ENCODE measurements at places on chromosomes 3 and 15.

DNA sequence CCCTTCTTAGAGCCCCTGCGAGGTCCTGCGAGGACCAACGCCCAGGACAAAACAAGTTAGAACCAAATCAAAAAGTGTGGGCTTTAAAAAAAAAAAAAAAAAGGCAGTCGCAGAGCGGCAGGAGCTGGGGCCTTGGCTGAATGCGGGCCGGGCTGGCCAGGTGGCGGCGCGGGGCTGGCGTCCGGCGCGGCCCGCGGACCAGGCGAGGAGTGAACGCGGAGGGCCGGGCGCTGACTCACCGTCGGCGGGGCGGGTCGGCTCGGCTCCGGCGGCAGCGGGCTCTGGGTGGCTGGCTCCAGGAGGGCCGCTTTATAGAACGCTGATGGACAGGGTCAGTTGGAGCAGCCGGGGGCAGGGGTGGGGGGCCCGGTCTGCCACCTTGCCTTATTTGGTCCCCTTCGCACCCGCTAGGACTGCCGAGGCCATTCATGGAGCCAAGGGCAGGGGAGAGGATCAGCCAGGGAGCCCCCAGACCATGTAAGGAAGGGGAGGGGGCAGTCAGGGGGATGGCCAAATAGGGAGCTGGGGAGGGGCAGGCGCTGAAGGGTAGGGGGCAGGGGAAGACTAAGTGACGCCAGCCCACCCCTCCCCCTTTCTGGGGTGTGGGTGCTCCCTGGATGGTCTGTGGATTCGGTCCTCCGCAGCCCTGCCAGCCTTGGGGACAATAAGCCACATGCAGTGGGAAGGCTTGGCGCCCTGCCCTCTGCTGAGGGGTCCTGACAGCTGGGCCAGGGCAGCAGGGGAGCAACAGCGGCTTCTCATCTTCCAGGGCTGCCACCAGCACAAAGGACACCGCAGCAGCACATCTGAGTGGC is at the start of gene ACTC1:
Gene ACTC1, minus strand, starts transcription at position 283 of the 815 bp plus-strand sequence. CDS start 741 bp downstream, outside the sequence.
- DNase-seq, result no peak

- peak; percentile 94 for DNase-seq
These were observed at the start of the genes MRPL47 and NDUFB5 for GRCh38 chr3:179604321-179605078. MRPL47 (minus strand) TSS chr3:179604638; CDS start chr3:179604624, 14 bp downstream. NDUFB5 (plus strand) TSS chr3:179604794; CDS start chr3:179604816, 22 bp downstream.

DNA sequence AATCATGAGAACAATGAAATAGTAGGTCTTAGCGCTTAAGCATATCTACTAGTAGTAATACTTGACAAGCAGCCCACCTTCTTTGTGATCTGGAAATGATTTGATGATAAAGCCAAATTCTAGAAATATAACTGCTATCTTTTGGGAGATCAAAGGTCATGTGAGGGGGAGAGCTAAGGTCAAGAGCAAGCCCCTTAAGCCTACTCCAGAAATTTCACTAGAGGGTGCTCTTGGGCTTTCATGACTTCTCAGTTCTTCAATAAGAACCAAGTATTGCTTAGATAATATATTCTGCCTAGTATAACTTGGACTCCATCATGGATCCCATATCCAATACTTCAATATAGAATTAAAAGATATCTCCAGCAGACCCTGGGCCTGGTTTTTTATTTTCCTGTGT is 319.6 kb downstream of the ZBTB20 start:
- no peak for DNase-seq

GRCh38 chr3:50245831-50246516 is 10.0 kb downstream of the GNAI2 start:
- peak; percentile 86 for DNase-seq

DNA sequence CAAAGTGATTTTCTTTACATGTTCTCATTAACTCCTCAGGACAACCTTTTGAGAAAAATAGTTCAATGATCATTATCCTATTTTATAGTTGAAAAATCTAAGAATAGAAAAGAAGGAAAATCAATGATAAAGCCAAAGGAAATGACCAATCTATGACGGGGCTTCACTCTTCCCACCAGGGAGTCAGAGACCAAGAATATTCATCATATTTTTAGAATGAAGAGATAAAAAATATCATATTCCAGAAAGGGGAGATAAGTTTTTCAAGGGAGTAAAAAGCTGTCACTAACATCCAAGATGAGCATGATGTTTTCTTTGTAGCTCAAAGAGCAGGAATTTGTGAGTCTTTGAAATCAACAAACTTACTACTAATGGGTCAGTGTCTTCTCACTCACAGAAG is 71.5 kb upstream of the LPP start:
- DNase-seq, result no peak

DNA sequence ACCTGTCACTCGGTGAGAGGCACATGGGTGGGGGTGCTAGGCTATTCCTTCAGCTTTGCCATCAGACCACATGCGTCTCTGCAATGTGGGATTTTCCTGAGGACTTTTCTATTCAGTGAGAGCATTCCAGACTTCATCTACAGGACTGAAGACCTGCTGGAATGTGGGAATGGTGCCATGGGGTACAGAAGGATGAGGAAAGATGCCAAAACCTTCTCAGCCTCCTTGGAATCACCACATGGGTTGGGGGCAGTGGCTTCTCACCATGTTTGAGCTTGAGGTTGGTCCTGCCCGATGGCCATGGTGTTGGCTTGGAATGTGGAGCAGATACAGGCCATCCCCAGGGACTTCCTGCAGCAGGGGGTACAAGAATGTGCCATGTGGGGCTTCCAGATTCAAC is 80.9 kb upstream of the KLF13 start:
- DNase-seq, result no peak

DNA sequence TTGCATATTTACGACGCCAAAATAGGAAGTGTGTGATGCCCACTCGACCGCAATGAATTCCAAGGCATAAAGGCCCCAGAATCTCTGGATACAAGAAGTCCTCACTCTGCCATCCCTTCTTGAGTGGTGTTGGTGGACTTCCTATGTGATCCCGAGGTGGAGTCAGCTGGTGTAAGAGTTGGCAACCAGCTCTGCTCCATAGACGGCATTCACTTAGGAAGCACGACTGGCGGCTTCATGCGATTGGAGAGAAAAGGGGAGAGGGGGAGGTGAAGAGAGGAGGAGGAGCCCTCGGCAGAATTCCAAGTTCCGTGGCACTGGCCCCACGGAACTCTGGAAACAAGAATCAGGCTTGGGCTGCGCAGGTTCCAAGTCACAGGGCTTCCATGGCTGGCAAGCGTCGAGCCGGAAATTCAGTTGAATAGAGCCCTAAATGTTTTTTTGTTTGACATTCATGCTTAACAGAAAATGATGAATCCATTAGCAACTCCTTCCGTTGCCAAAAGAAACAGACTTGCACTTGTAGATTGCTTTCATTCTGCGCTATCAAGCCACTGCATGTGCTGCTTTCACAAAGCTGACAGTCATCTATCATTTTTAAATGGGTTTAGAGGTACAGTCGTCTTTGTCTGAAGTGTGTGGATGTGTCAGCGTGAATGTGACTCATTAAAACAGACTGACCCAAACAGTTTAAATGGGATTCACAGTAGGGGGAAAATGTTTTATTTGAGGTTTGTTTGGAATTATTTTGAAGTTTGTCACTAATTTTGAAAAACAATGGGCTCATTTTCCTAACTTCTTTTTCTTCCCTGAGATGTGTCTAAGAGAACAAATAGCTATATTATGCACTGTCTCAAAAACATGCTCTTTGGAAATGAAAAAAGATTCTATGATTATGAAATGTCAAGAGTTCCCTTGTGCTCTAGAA is 428.3 kb upstream of the ATP11B start:
- no peak for DNase-seq

Measured in right renal cortex interstitium (tissue), 3 donors.